Right lobe of liver (tissue), 6 donors: ENCODE measurements at places on chromosomes 3 and 15.

DNA sequence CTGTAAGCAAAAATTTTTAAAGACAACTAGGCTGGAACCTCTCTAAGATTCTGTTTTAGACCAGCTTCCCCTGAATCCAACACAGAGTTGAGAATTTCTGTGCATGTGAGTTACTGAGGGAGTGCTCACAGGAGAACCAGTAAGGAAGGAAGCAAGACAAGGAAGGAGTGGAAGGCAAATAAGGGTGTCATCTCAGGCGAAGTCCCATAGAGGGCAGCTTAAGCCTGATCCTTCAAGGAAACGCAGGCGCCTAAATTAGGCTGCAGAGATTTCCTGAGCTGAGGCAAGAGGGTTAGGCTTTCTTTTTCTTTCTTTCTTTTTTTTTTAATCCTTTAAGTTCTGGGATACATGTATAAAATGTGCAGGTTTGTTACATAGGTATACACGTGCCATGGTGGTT is 36.2 kb upstream of the COL6A6 start:
- no peak for DNase-seq

GRCh38 chr3:184676927-184677326 is 34.9 kb downstream of the MAGEF1 start:
- DNase-seq, result no peak

DNA sequence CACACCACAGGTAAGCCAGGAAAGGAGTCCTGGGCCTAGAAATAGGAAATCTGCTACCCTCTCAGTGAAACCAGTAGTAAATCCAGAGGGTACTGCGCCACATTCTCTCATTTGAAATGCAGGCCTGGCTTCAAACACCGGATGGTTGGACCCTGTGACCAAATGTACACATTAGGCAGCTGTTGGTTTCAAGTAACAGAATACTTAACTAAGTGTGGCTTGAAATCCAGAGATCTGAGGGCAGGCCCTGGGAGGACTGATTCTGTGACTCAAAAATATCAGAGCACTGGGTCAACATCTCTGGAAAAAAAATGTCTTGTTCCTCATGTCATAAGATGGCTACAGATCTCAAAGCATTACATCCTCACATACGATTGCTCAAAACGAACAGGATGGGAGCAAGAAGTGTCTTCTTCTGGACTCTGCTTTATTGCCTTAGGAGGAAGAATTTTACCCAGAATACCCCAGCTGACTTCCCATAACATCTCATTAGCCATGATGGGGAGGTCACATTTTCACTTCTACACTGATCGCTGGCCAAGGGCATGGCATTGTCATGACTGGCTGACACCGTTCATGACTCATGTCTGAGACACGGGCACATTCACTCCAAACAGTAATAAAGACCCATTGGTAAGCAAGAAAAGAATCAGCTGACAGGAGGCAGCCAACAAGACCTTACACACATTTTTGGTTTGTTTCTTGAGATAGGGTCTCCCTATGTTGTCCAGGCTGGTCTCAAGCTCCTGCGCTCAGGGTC is 166.0 kb downstream of the ARRDC4 start:
- DNase-seq, result no peak

- no peak for DNase-seq
Observed at GRCh38 chr3:18389108-18389733, 35.9 kb downstream of the SATB1 start.

DNA sequence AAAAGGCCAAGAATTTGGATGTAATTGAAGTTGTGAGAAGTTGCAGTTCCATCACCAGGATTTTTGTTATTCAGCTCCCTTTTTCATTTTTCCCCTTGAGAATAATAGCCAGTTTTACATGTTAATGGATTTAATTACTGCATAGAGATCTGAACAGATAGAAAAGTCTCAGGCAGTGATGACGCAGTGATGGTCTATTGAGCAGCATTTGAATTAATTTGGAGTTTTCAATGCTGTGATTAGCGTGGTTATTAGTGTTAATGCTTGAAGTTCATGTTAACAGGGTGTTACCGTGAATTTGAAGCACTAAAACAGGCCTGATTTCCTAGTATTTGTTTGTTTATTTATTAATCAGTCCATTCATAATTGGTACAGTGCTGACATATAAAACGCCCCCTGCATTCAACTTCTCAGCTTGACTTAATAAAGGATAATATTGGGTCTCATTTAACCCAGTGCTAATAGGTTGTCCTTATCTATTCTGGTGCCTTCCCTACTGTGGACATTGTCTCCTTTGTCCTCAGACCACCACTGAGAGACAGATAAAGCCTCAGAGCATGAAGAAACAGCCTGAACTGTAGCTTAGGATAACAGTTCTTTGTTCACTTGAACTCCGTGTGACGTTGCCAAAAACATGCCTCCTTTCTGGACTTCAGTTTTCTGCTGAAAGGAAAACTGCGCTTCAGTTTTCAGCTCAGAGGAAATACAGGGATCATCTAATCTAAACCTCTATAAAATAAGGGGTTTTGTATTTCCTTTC is 82.4 kb downstream of the RTP4 start:
- DNase-seq, result no peak

DNA sequence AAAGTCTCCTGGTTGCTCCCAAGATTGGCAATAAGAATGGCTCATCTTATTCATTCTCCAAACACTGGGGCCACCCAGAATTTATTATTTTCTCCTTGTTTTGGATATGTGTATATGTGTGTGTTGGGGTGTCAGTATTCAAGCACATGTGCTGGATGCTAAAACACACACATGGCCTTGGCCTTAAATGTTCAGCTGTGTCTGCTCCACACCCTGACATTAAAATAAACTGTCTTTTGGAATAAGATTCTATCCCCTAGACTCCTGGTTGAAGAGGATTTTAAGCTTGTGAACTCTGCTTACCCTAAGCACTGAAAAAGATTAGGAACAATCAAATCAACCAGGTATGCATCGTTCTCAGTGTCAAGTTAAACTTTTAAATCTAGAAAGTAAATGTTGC is 382.9 kb upstream of the MCTP2 start:
- no peak for DNase-seq

GRCh38 chr3:45592830-45593707 is 1.5 kb upstream of the LIMD1 start:
- peak; percentile 95 for DNase-seq

GRCh38 chr15:60397772-60398445 is at the start of gene ANXA2:
ANXA2 (minus strand) TSS chr15:60397986; CDS start chr15:60386075, 11,911 bp downstream.
- DNase-seq, result peak; percentile 70

GRCh38 chr3:4394048-4394447 is 73.0 kb downstream of the SUMF1 start:
- no peak for DNase-seq

DNA sequence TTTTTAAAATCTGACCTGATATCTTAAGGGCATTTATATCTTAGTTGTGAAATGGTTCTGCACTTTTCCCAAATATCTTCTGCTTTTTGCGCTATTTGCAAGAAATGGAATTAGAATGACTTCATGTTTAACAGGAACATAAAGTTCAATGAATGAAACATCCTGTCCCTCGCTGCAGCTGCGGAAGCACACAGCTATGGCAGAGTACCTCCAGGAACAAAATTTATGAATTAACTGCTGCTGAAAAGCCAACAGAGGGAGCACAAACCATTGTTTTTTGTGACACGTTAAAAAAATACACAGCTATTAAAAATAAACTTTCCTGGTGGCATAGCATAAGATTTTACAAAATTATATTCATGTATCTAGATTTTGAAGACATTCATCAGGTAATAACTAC is 404.4 kb upstream of the MDFIC2 start:
- no peak for DNase-seq

- no peak for DNase-seq
Observed at GRCh38 chr15:87761736-87762509, 494.6 kb downstream of the NTRK3 start.

- no peak for DNase-seq
Observed at GRCh38 chr3:128447561-128448013, 19.1 kb downstream of the DNAJB8 start.

DNA sequence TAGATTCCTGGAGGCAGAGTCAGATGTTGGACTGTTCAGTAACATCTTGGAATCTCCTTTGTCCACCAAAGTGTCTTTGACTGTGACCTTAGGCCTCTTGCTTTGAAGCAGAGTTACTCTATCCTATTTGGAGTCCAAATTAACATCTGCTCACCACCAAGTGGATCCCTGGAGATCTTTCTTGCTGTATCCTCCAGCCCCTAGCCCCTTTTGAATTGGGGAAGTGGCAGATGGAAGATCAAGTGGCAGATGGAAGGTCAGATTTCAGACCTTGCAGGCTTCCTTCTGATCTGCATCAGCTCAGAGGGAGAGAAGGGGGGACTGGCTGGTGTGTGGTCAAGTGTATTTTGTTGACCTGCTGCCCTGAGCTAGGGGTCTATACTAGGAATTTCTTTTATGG is 125.0 kb upstream of the ROPN1 start:
- no peak for DNase-seq

DNA sequence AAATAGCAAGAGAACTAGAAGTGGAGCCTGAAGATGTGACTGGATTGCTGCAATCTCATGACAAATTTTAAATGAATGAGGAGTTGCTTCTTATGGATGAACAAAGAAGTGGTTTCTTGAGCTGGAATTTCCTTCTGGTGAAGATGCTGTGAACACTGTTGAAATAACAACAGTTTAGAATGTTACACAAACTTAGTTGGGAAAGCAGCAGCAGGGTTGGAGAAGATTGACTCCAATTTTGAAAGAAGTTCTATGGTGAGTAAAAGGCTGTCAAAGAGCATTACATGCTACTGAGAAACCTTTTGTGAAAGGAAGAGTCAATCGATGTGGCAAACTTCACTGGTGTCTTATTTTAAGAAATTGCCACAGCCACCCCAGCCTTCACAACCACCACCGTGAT is 220.9 kb upstream of the LRRFIP2 start:
- DNase-seq, result no peak

GRCh38 chr3:178454726-178455125 is 81.5 kb upstream of the KCNMB2 start:
- no peak for DNase-seq

DNA sequence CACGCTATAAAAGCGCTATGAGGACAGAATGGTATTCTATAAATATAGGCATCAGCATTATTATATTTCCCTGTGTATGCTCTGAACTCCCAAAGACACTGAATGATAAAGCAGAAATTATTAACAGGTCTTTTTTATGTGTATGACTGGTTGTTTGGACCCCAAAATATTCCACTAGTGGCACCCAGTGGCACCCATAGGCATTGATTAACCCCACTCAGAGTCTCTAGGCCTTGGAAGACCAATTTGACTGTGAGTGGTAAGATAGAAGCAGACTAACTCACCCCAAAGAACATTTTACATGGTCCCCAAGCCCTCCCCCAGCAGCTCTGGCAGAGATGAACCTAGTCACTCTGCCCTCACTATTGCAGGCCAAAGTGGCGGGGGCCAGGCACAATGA is 45.4 kb upstream of the UBE2E1 start:
- no peak for DNase-seq

DNA sequence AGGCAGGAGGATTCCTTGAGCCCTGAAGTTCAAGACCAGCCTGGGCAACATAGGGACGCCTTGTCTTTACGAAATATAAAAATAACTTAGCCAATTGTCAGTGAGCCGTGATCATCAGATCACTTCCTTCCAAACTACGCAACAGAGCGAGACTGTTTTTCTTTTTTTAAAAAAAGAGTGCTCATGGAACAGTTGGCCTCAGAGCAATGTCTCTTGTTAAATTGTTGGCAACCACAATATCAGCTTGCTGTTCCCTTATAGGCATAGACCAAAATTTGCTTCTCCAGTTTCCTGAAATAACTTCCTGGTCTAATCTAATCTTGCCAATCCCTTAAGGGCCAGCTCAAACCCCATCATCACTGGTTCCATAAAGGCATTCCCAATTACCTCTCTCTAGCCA is 93.3 kb upstream of the SLC4A7 start:
- no peak for DNase-seq

DNA sequence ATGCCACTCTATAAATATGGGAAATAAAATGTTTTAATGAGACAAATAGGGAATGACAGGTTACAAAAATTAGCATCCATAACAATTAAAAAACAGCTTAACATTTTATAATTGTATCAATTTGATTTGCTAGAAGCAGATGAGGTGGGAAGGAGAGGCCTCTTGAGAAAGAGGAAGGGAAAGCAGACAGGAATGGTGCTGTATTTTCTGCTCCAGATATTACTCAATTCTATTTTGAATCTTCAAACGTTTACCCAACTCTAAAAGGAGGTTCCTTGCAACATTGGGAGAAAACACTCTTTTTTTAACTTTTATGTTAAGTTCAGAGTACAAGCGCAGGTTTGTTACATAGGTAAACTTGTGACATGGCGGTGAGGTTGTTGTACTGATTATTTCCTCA is 44.9 kb upstream of the ALDH1A3 start:
- DNase-seq, result no peak

DNA sequence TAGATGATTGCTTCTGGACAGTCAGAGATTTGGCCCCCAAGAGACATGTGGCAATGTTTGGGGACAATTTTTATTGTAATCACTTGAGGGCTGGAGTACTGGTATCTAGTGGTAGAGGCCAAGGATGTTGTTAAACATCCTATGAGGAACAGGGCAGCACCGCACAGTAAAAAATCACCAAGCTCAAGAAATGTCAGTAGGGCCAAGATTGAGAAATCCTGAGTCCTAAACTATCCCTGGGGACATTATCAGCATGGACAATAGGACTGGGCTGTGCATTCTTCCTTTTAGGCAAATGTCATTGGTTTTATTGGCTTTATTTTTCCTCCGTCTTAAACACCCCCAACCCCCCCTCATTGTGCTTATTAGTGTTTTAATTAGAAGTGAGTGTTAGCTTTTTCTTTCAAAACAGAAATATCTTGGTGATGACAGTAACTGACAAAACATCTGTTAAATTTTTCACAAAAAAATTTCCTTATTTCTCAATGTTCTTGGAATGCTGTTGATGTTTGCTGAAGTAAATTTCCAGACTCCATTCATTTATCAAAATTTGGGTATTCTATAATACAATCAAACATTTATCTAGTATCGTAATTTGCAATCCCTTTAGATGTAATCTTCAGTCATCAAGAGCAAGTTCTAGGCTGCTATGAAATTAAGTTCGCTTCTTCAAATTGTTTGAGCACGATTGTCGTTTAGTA is 944.4 kb downstream of the VGLL3 start:
- no peak for DNase-seq

DNA sequence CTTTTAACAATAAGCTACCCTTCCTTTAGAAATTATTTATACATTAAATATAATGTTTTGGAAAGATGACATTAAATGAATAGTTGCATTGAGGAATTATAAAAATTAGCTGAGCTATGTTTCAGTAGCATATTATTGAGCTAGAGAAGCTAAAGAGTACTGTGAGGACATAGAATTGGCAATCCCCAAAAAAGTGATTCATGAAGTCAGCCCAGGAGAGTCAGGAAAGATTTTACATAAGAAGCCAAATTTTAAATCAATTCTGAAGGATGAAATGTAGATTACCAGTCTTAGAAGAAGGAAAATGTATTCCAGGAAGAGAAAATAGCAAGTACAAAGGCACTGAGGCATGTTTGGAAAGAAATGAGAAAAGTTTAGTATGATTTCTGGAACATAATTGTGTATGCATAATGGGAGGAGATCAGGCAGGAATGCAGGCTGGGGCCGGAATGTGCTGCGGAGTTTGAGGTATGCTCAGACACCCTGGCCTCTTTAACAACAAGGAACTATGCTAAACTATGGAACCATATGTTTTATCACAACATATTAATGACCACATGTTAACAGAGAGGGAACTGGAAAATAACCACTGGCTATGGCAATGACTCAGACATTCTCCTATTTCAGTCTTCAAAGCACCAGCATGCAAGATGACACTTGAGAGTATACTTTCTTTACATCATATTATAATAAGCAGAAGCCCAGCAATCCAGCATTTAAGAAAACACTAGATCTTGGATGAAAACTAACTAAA is 103.3 kb upstream of the COL8A1 start:
- no peak for DNase-seq

GRCh38 chr3:59803268-59803667 is 753.4 kb upstream of the CFAP20DC start:
- no peak for DNase-seq

- no peak for DNase-seq
Observed at GRCh38 chr3:71388535-71389120, 194.9 kb downstream of the FOXP1 start.
